ENCODE measurements at places on chromosomes 2 and 18. TPM values are rescaled to one million over a fixed set of nuclear protein-coding genes. Genes with fewer than 3 reads are reported as not detected.

GRCh38 chr2:232633413-232634205 is at the start of gene EFHD1:
TSS of gene EFHD1 (plus strand) at chr2:232633604. CDS start at chr2:232633705, 101 bp downstream.
- peak; percentile 57 for DNase-seq
- peaks cover 5% of the 10 kb centered on the region for H3K4me1 ChIP-seq
- peak within 1 kb of the TSS; percentile 56 for H3K4me3 ChIP-seq
- H3K27ac ChIP-seq, result no peak within 1 kb of the TSS
- H3K36me3 ChIP-seq, result no peaks in the 10 kb centered on the region
- peaks cover 30% of the 10 kb centered on the region for H3K27me3 ChIP-seq

DNA sequence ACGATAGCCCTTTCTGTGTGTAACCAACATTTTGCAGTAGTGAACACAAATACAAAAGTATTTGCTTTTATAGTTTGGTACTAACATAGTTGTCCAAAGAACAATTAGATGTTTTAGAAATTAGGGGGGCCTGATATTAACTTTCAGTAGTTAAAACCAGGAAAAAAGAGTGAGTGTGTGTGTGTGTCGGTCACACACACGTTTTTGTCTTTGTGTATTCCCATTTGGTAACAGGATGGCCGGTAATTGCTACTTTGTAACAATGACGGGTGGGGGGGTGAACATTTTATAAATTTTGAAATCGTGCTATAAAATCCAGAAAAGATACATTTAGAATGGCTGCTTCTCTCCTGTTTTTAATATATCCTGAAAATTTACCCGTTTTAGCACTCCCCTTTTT is 1.5 kb downstream of the PPIG start:
- DNase-seq, result no peak
- H3K4me3 ChIP-seq, result peak overlapping the region; percentile 98
- peaks cover 46% of the 10 kb centered on the region for H3K4me1 ChIP-seq
- H3K27me3 ChIP-seq, result no peaks in the 10 kb centered on the region
- peak overlapping the region; percentile 100 for H3K27ac ChIP-seq

DNA sequence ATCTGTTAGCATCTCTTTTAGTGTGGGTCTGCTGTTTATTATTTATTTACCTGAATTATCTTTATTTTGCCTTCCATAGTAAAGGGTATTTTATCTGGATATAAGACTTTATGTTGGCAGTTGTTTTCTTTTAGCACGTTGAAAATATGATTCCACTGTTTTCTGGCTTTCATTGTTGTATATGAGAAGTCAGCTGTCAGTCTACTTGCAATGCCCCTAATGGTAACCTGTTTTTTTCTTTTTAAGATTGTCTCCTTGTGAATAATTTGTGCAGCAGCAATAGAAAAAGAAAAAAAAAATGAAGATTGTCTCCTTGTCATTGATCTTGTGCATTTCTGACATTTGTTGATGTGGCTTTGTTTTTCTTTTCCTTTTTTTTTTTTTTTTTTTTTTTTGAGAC is 27.2 kb downstream of the SNED1 start:
- H3K27me3 ChIP-seq, result no peaks in the 10 kb centered on the region
- no peaks in the 10 kb centered on the region for H3K4me1 ChIP-seq
- H3K36me3 ChIP-seq, result peaks cover 9% of the 10 kb centered on the region

- no peak overlapping the region for H3K27ac ChIP-seq
- no peaks in the 10 kb centered on the region for H3K27me3 ChIP-seq
- no peaks in the 10 kb centered on the region for H3K4me1 ChIP-seq
- H3K4me3 ChIP-seq, result no peak overlapping the region
Measured at GRCh38 chr2:16103614-16104314, 163.4 kb downstream of the MYCN start.

GRCh38 chr2:37797081-37797480 is 125.6 kb upstream of the CDC42EP3 start:
- H3K27me3 ChIP-seq, result no peaks in the 10 kb centered on the region
- no peak for DNase-seq
- no peaks in the 10 kb centered on the region for H3K4me1 ChIP-seq
- H3K27ac ChIP-seq, result no peak overlapping the region
- H3K36me3 ChIP-seq, result no peaks in the 10 kb centered on the region

DNA sequence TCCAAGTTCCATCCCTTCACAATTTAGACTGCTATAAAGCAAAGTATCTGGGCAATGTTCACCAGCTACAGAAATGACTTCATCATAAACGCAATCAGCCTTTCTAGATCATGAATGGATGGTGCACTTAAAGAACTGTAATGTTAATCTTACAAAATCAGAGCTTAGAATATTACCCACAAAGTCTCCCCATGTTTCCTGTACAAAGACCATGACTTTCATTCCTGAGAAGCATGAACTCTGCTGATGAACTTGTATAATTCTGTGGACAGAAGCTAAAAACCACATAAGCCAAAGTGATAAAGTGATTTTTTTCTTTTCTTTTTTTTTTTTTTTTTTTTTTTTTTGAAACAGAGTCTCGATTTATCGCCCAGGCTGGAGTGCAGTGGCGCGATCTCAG is 53.3 kb downstream of the C1D start:
- peaks cover 6% of the 10 kb centered on the region for H3K27me3 ChIP-seq
- H3K4me1 ChIP-seq, result no peaks in the 10 kb centered on the region
- DNase-seq, result no peak
- H3K4me3 ChIP-seq, result no peak overlapping the region
- no peak overlapping the region for H3K27ac ChIP-seq
- no peaks in the 10 kb centered on the region for H3K36me3 ChIP-seq

The SPHKAP gene
- total RNA-seq, result not detected
